ENCODE measurements at places on chromosomes 3 and 15.

DNA sequence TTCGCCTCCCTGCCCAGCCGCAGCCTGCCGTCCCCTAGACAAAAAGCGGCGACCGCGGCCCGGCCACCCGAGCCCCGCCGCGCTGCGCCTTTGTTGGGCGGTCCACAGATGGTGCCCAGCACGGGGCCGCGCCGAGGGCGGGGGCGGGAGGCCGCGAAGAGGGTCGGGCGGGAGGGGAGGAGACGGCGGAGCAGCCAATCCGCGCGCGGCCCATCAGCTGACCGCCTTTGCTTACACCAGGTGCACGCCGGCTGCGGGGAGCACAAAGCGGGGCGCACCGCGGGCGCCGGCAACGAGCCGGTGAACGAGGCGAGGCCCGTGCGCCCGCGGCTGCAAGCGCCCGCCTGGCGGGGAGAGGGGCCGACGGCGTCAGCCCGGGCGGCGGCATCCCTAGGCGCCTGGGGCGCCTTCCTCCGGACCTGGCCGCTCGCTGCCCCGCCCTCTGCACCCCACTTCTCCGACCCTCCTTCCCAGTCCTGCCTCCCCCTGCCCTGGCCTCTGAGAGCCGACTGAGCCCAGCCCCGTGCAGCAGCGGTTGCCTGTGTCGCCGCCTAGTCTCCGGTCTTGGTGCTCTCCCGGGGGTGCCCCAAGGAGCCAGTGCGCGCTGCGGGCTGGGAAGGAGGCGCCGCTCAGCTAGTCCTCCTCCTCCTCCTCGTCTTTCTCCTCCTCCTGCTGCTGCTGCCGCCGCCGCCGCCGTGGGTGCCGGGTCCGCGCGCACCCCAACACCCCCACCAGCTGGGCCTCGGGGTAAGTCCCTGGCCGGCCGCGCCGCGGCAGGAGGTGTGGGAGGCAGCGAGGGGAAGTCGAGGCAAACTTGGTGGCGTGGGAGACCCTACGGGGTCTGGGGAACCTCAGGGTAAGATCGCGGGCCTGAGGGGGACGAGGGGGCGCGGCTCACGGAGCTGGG, at the start of gene LRRN1:
Gene LRRN1 (plus strand): TSS at position 259 of the 907 bp plus-strand sequence. CDS start 45,211 bp downstream, outside the sequence.
- DNase-seq = peak; percentile 73

DNA sequence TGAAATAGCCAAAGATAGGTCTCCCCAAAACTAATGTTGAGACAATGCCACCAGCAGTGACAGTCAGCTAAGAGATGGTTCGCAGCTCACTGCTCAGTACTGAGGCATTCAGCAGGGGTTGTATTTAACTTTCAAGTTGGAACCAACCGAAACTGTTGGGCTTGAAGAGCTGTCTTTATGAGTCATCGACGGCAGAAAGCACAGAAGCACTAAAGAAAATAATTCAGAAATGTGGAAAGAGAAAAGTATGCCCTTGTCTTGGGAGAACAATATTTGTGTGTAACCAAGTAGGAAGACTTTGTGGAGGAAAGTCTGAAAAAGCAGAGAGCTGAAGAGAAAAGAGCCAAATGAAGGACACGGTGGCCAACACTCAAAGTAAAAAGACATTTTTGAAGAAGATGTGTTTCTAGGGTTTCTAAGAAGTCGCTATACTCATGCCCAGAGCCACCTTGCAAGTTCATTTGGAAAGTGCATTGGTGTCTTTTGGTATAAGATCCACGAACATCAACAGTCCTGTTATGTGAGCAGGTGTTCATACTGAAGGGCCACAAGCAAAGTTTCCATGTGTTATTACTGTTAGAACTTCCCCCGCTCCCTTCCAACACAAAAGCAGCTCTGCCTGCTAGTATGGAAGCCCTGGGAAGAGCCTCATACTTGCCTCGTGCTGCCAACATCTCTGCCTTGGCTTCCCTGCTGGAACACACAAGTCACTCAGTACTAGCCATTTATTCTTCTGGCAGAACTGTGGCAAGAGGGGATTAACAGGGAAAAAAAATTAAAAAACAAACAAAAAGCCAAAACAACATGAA, 4.1 kb upstream of the RARB start:
- no peak for DNase-seq

- DNase-seq = peak; percentile 81
These were observed 120.5 kb downstream of the XXYLT1 start for GRCh38 chr3:195150181-195151118.

GRCh38 chr3:25817107-25817506, 27.2 kb downstream of the OXSM start:
- no peak for DNase-seq

DNA sequence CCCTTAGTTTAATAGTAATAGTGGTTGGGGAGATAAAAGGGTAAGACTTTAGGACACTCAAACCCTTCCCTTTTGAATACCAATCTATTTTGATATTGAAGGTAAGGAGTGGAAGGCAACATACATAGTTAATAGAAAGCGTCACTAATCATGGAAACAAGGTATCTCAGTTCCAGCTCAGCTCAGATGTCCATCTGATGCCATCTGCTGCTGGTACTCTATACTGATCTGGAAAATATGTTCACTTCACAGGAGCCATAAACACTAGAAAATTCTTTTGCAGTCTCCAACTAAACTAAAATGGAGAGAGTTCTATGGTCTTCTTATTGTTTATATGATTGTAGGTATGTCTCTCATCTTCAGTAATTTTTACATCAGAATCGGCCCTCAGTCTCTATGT, 1777.1 kb downstream of the OTOL1 start:
- no peak for DNase-seq

- no peak for DNase-seq
These were observed 337.2 kb downstream of the VGLL3 start for GRCh38 chr3:86653661-86654205.

GRCh38 chr3:60582288-60582687, 669.0 kb downstream of the FHIT start:
- DNase-seq = no peak

- DNase-seq = no peak
These were observed 1031.7 kb downstream of the MCTP2 start for GRCh38 chr15:95262866-95263564.

- DNase-seq = no peak
These were observed 41.1 kb downstream of the NGRN start for GRCh38 chr15:90306560-90306959.

- DNase-seq = no peak
These were observed 28.2 kb upstream of the SUSD5 start for GRCh38 chr3:33246786-33247185.

GRCh38 chr3:180306155-180306554, 269.4 kb upstream of the PEX5L start:
- DNase-seq = no peak

DNA sequence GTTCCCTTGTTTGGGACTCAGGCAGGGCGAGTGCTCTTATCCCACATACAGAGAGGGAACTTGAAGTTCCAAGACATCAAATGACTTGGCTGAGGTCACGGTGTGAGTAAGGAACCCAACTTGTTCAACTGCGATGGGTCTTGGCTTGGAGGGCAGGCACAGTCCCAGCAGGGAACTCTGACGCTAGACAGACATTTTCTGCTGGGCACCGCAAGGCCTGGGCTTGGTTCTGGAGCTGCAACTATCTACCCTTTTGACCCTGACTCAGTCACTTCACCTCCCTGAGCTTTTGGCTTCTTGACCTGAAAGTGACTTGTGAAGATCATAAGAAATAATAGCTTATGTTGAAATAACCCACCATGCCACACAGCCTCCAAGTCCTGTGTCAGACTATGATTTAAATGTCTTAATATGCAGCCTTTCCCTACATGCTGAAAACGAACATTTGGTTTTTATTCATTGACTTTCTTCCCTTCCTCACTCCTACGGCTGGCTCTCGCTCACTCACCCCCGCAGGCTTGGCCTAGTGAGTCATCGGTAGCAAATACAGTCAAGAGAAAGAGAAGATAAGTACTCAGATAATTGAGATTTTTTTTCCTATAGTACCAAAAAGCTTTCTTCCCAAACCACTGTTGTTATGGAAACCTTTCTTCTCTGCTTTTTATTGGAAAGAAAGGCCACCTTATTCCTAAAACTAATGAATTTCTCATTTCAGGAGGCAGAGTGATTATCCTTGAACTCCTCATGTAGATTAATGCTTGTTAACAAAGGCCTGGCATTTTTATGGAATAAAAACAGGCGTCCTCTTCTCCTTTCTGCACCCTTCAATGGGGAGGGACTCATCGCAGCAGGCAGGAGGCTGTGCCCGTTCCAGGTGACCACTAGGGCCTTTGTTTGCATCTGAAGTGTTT, 178.4 kb downstream of the ATP10A start:
- no peak for DNase-seq

DNA sequence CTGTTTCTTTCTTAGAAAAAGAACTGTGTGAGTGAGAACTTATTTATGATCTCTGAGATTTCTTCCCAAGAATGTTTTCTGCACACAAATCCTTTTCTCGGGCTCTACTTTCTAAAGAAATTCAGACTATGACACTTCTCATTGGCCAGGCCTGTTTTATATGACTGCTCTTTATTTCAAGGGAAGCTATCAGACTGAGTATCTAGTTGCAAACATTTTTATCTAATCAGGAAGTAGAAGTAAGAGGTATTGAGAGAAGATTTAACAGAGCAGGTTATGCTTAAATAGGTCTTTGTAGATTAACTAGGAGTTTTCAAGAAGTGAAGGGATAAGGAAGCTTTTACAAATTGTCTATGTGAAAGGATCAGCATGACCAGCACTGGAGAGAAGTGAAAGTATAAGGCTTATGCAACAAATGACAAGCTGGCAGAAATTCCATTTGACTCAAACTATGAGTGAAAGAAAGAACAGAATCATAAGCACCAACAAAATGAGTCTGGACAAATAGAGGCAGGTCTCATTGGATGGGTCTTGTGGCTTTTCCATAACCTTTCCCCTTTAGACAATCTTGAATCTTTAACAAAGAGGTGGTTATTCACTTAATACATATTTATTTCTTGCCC, 71.9 kb upstream of the CHL1 start:
- DNase-seq = no peak

DNA sequence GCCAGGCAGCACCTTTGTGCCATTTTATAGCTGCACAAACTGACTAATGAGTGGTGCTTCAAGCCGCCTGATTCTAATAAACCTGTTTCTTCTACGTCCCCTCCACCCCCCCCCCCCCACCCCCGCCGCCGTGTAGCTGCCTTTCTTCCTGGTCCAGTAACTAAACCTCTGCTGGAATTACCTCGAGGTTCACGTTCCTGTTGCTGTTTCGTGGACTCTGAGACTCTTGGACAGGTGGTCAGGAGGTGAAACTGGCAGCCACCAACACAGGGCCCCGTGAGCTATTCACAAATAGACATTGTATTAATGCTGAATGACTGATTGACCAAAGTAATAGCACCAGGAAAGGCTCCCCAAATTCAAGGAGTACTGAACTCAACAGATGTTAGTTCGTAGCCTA, 73.9 kb downstream of the TRIM69 start:
- no peak for DNase-seq

- DNase-seq = no peak
These were observed 53.5 kb downstream of the TLNRD1 start for GRCh38 chr15:81054236-81054635.

DNA sequence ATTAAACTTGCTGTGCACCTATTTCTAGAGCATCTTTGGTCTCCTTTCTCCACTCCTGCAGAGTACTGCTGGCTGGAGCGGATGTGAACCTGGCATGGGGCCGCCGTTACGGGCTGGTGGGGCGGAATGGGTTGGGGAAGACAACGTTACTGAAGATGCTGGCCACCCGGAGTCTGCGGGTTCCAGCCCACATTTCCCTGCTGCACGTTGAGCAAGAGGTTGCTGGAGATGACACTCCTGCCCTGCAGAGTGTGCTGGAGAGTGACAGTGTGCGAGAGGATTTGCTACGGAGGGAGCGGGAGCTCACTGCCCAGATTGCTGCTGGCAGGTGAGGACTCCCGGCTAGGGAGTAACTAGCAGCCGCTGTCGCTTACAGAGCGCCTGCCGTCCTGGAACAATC, 2.1 kb downstream of the ABCF3 start:
- DNase-seq = no peak

DNA sequence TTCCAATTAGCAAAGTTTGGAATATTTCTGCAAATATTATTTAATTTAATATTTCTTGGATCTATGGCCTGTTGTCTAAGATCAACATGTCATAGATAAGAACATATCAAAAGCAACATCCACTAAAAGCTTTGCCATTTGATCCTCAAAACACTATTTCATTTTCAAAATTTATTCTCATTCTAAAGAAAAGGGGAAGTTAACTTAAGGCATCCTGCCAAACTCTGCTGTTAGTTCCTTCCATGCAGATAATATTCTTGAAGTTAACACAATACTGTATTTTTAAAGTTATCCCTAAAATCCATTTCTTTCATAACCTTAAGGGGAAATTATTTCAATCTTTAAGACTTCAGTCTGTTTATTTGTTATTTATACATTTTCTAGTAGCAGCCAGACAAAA, 28.2 kb upstream of the GBE1 start:
- no peak for DNase-seq

GRCh38 chr3:15102836-15103235, 3.9 kb upstream of the RBSN start:
- no peak for DNase-seq

- no peak for DNase-seq
These were observed 62.6 kb downstream of the PLXNA1 start for GRCh38 chr3:127045435-127046045.

GRCh38 chr15:45611305-45611704, 23.5 kb upstream of the SQOR start:
- peak; percentile 14 for DNase-seq

DNA sequence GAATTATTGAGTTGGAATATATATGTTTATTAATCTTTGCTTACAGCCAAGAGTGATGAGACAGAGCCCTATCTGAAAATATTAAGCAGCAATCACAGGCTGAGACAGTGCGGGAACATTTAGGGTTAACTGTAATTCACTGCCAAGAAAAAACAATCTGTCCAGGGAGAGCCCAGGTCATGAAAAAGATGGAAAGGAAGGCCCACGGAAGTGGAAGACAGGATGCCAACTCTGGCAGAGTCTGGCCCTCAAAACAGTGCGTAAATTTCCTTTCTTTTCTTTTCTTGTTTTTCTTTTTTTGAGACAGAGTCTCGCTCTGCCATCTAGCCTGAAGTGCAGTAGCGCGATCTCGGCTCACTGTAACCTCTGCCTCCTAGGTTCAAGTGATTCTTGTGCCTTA, 67.6 kb downstream of the SUMF1 start:
- DNase-seq = no peak

- peak; percentile 63 for DNase-seq
These were observed 169.8 kb upstream of the ROBO1 start for GRCh38 chr3:79937567-79937966.

DNA sequence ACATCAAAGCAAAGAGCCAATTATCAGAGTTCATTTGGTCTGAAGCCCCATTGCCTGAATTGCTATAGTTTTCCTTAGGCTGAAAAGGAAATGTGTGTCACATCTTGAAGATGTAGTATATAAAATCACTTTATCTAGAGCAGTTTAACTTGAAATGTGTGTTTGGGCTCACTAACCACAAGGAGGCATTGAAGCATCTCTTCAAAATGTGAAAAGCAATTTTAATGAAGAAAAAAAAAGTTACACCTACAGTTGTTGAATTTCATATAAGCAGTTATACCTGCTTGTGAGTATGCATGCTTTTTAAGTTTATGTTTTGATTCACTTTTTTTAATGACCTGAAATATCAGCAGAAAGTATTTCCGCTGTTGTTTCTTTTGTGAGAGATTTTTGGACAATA, 129.3 kb downstream of the IQCH start:
- DNase-seq = no peak

- no peak for DNase-seq
These were observed 188.7 kb downstream of the IL5RA start for GRCh38 chr3:2921452-2921851.
